ENCODE measurements at places on chromosomes 2 and 18. TPM values are rescaled to one million over a fixed set of nuclear protein-coding genes. Genes with fewer than 3 reads are reported as not detected.

GRCh38 chr2:7835151-7835550 is 846.7 kb upstream of the ID2 start:
- no peak for DNase-seq

DNA sequence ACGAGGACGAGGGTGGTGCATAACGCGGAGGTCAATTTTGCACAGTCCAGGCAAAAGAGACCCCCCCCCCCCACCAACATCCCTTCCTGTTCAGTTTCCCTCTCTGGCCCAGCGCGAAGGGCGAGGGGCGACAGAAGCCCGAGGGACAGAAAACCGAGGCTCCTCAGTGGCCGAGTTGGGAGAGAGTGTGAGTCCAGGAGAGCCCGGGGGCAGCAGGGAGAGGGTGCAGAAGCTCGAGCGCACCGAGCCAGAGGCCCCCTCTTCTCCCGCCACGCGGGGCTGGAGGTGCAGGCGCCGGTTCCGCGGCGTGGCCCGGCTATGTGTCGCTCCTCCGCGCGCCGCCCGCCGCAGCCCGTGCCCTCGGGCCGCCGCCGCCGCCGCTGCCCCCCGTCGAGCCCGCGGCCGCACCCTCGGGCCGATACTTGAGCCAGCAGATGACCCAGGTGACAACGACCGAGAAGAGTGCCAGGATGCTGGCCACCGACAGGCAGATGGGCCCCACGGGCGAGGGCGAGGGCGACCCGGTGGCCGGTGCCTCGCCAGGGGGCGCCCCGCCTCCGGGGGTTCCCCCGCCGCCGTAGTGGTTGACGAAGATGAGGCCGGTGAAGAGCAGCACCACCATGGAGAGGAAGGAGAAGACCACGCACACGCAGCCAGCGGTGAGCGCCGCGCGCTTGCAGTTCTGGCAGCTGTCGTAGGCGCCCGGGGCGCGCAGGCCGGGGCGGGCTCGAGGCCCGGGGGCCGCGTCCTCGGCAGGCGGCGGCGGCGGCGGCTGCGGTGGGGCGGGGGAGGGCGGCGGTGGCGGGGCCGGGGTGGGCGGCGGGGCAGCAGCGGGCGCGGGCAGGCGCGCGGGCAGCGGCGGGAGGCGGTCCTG is 20.2 kb upstream of the PAX3 start:
- no peak for DNase-seq

DNA sequence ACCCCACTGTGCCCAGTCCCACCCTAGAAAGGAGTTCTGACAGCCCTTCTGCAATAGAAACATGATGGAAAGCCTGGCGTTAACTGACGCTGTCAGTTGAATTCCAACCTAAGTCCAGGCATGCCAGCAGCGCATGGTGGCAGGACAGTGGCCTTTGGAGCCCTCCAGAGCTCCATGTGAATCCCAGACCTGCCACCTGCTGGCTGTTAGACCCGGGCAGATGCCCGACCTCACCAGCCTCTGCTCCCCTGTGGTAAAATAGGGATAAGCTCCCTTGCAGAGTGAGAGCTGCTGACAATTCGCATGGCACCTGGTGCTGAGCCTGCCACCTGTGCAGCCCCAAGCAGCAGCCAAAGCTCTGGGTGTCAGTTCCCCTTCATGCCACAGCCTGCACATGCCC is 138.6 kb downstream of the LOXHD1 start:
- DNase-seq: no peak

DNA sequence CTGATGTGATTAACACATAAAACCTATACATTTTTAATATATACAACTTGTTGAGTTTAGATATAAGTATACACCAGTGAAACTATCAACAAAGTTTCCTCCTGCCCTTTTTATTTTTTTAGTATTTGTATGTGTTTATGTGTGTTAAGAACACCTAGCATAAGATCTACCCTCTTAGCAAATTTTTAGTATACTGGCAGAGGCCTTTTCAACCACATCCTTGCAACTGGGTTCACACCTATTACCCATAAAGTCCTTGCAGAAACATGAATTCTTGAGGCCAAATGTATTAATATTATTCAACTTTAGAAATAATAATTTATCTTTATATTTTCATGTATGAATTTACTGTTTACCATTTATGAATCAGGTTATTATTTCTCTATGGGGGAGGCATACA is 119.7 kb upstream of the CRIM1 start:
- DNase-seq: no peak

GRCh38 chr18:77369644-77370043 is 120.0 kb downstream of the GALR1 start:
- DNase-seq: no peak

The C18orf32 gene
- total RNA-seq: 26.0 TPM

- no peak for DNase-seq
Measured at GRCh38 chr2:60386436-60386835, 167.0 kb downstream of the BCL11A start.

The RESP18 gene
- total RNA-seq: not detected

DNA sequence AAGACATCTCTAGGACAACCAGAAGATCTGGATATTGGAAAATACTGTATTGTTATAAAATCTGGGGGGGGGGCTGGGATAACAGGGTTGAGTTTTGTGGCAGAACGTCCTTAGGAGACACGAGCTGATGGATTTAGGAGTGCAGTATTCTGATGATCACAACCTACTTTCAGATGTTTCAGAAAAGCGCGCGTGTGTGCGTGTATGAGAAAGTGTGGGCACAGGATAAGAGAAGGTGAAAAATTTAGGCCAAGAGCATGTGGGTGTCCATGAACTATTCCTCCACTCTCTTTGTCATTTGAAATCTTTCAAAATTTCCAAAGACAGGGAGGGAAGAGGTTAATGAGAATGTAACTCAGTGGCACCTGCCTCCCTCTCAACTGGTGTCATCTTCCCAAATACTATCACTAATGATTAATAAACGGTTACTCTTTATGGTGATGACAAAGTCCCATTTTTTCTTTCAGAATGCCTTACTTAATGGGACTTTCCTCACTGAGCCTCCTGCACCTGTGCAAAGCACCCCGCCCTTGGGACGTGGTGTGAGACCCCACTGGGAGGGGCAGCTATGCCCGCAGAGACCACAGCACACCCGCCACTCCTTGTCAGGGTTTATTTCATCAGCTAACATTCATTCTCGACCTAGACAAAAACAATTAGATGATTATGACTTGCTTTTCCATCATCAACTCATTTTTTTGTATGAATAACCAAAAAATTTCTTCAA is 53.6 kb downstream of the HS6ST1 start:
- DNase-seq: no peak

The SLC19A3 gene
- not detected for total RNA-seq

- DNase-seq: no peak
Measured at GRCh38 chr2:162475661-162476060, 131.7 kb downstream of the GCA start.

The POTEF gene
- total RNA-seq: not detected

The TLX2 gene
- 0.46 TPM for total RNA-seq

Data from T-cell (primary cell).